ENCODE measurements at places on chromosomes 4 and X.

DNA sequence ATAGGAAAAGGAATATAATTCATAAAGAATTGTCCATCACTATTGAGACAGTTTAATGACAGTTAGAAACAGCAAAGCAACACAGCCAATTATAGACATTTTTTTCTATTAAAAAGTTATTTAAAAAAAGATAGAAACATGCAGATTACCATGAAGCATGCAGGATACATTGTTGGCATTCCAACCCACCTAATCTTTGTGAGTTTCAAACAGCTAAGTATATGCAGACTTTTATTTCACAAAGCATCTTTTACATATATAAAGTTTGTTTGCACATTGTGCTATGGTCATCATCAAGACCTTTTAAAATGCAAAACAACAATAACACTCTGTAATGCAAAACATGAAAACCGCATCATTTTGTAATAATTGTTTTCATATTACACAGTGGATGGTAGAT, 125.9 kb upstream of the ETNPPL start:
- DNase-seq, result no peak

- DNase-seq, result no peak
Measured at GRCh38 chrX:13898603-13899002, 81.7 kb upstream of the GPM6B start.

DNA sequence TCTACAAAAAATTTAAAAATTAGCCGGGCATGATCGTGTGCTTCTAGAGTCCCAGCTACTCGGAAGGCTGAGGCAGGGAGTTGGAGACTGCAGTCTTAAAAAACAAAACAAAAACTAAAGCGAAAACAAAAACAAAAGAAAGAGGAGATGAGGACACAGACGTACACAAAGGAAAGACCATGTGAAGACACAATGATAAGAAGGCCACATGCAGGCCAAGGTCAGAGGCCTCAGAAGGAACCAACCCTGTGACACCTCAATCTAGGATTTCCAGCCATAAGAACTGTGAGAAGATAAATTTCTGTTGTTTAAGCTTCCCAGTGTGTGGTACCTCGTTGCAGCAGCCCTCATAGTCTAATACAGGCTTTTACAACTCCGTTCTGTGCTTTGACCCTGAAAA, 177.0 kb upstream of the ATP6AP2 start:
- no peak for DNase-seq

DNA sequence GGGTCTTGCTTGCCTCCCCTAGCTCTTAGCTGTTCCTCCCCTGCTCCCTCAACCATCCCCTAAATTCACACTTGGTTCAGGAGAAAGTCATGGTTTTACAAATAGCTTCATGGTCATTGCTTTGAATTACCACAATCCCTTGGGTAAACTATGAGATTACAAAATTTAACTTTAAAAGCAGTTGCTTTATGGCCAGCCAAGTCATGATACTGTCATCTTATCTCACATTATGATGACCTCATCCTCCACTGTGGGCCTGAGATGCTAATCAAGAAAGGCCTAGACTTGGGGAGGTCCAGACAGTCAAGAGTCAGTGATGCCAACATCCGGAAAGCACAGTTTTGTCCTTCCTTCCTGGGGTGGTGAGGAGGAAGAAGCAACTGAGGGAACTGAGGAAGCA, 10.5 kb upstream of the FGF16 start:
- DNase-seq, result no peak

- no peak for DNase-seq
Measured at GRCh38 chr4:156146571-156146970, 192.9 kb upstream of the CTSO start.

All from KG1 (cell line).